Uterine smooth muscle cell (primary cell): ENCODE measurements at places on chromosomes 6 and 20. TPM values are rescaled to one million over a fixed set of nuclear protein-coding genes. Genes with fewer than 3 reads are reported as not detected.

C6orf132 gene
- total RNA-seq: 1.00 and 1.5 TPM in 2 replicates

OLIG3 gene
- total RNA-seq: not detected in 2 replicates

SAMD10 gene
- total RNA-seq: 0.87 and 1.00 TPM in 2 replicates

ANKRD6 gene
- 2.0 and 2.7 TPM in 2 replicates for total RNA-seq

PRDM13 gene
- under 0.01 TPM in 1 of 2 replicates, not detected in the other for total RNA-seq

HFE gene
- total RNA-seq: 14.7 and 21.1 TPM in 2 replicates

ASIP gene
- not detected in 2 replicates for total RNA-seq

OR2B6 gene
- not detected in 2 replicates for total RNA-seq

PRRT1 gene
- 0.11 and 0.12 TPM in 2 replicates for total RNA-seq

KIAA1755 gene
- 0.66 and 2.7 TPM in 2 replicates for total RNA-seq

PDE7B gene
- 2.5 and 2.8 TPM in 2 replicates for total RNA-seq

STMND1 gene
- total RNA-seq: not detected in 2 replicates

HLA-DRA gene
- not detected in 2 replicates for total RNA-seq

THBD gene
- total RNA-seq: 18.5 and 54.1 TPM in 2 replicates

FAM217A gene
- total RNA-seq: not detected in 2 replicates

ZNF322 gene
- total RNA-seq: 15.5 and 18.9 TPM in 2 replicates

RIN2 gene
- total RNA-seq: 54.7 and 58.7 TPM in 2 replicates

SPATS1 gene
- not detected in 2 replicates for total RNA-seq

TCP11 gene
- 0.25 and 0.66 TPM in 2 replicates for total RNA-seq

PI16 gene
- total RNA-seq: 0.11 and 0.75 TPM in 2 replicates

PPP1R3G gene
- 2.8 and 2.9 TPM in 2 replicates for total RNA-seq

STX11 gene
- total RNA-seq: 0.37 and 0.77 TPM in 2 replicates

LIN28B gene
- total RNA-seq: not detected in 2 replicates

SAMD3 gene
- 12.4 and 14.4 TPM in 2 replicates for total RNA-seq

DNAH8 gene
- total RNA-seq: under 0.01 and 0.12 TPM in 2 replicates

SOBP gene
- 10.2 and 15.4 TPM in 2 replicates for total RNA-seq

EBF4 gene
- 1.2 and 4.1 TPM in 2 replicates for total RNA-seq

MDFI gene
- total RNA-seq: 0.11 and 1.2 TPM in 2 replicates

FLRT3 gene
- total RNA-seq: 3.8 and 5.6 TPM in 2 replicates

SUMO4 gene
- total RNA-seq: 1.00 and 1.7 TPM in 2 replicates

FGD2 gene
- not detected in 2 replicates for total RNA-seq

DSP gene
- total RNA-seq: 0.25 and 0.33 TPM in 2 replicates

CCND3 gene
- 13.2 and 26.9 TPM in 2 replicates for total RNA-seq

SALL4 gene
- 0.22 and 0.25 TPM in 2 replicates for total RNA-seq

EPB41L1 gene
- 16.4 and 24.7 TPM in 2 replicates for total RNA-seq

CALHM4 gene
- not detected in 2 replicates for total RNA-seq

PTGIS gene
- total RNA-seq: 22.4 and 58.2 TPM in 2 replicates

PROKR2 gene
- not detected in 2 replicates for total RNA-seq
